ENCODE measurements at places on chromosomes 13 and 19.

DNA sequence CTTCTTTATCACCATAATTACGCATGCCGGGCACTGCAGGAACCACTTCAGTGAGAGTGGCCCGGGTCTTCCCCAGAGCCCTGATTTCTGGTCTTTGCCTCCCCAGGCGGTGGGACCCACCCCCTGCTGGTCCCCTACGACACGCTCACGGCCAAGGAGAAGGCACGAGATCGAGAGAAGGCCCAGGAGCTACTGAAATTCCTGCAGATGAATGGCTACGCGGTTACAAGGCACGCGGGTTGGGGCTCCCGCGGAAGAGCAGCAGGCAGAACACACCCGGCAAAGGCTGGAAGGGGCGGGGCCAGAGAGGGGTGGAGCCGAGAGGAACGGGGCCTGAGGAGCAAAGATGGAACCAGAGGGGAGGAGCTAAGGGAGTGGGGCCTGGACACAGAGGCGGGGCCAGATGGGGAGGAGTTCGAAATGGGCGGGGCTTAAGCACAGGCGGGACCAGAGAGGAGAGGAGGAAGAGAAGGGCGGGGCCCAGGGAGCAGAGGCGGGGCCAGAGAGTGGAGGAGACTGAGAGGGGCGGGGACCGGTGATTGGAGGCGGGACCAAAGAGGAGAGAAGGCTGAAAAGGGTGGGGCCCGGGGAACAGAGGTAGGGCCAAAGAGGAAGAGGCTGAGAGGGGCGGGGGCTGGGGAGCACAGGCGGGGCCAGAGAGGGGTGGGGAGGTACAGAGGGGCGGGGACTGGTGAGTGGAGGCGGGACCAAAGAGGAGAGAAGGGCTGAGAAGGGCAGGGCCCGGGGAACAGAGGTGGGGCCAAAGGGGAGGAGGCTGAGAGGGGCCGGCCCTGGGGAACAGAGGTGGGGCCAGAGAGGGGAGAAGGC, 73.4 kb downstream of the RYR1 start:
- peak; percentile 83 for DNase-seq

- peak; percentile 38 for DNase-seq
These were observed 31.2 kb downstream of the TMPRSS9 start for GRCh38 chr19:2391118-2391725.

DNA sequence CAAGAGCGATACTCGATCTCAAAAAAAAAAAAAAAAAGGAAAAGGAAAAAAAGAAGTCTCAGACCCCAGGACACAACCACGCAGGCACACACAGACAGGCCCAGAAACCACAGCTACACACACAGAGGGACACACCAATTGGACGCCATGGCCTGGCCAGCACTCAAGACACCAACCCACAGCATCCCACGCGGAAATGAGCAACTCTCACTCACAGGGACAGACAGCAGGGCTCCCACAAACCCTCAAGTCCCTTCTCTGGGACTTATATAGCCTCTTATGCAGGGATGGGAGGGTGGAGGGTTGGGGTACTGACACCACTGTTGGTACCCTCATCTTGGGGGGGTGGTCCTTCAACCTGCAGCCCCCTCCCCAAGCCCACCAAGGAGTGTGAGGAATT, 5.9 kb downstream of the NOTCH3 start:
- no peak for DNase-seq

- DNase-seq, result no peak
These were observed 180.0 kb downstream of the LHFPL6 start for GRCh38 chr13:39422845-39423565.

- DNase-seq, result no peak
These were observed 1314.6 kb downstream of the EFNB2 start for GRCh38 chr13:105220881-105221280.

DNA sequence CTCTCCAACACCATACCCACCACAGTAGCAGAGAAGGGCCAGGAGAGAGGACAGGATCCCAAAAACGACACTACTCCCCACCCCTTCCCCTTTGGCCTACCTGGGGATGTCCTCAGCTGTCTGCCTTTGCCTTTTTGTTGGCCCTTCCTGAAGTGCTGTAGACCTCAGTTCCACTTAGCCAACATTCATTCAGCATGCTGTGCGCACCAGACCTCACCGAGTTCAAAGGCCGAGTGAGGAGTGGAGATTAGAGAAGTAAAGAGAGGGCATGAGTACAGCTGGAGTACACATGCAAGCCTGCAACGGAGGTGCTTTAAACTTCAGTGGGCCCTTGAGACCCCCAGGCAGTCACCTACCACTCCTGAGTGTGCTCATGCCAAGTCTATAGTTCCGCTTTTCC, 99.0 kb downstream of the TEX26 start:
- DNase-seq, result no peak

GRCh38 chr19:6164906-6165531, 29.6 kb downstream of the ACSBG2 start:
- DNase-seq, result no peak

Measured in NCI-H1930 (cell line).